Astrocyte of the spinal cord (primary cell): ENCODE measurements at places on chromosomes 12 and 14.

DNA sequence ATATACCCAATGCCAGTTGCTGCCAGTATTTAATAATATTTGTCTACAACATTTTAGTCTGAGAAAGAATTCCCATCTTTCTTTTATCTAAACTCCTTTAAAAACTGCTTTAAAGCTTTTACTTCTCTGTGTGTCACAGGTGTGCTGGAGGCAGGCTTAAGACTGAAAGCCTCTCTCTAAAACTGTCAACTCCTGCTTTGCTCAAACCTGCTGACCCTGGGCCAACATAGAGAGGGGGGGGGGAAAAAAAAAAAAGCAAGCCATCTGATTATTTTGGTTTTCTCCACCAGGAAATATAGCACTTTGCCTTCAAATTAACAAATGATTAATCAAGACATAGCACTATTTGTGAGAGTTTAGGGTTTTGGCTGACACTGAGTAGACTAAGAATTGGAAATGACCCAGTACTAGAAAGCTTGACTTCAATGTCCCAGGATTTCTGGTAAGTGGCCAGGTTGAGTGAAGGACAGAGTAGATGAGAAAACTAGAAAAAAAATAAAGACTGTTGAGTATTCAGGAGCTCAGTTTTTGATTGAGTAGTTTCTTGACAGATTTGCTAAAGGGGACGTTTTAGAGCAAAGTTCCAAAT lies 357.0 kb upstream of the FLRT2 start:
- DNase-seq = no peak

DNA sequence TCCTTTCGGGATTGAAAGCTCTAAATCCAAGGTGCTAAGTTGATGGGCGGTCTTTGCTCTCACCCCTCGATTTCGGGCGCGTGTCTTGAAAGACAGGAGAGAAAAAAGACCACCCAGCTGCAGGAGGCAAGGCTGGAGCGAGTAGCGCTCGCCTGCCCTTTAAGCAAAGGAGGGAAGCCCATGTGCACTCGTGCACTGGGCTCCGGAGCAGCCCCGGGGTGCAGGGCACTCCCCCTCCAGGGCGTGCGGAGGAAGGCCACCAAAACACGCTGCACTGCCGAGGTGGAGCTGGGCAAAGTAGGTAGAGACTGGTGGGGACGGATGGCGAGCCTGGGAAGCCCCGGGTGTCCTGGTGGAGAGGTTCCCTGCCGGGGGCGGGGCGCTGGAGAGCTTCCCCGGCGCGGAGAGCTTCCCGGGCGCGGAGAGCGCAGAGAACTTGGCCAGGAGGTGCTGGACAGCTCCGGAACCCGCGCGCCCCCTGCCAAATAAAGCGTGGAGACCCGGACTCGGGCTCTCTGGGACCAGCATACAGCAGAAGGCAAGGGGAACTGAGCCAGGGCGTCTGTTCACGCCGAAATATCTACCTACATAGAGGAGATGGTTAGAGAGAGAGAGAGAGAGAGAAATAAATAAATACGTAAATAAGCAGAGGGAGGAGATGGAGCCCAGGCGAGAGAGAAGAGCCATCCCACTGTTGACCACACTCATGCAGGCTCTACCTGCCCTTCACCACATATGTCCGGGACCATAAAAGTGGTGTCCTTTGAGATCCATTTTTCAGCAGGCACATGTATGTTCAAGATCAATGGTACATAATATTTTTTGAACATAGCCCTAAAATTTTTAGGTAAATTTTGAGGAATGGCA lies 662 bp upstream of the NELL2 start:
- peak; percentile 38 for DNase-seq

GRCh38 chr12:80196419-80196818 lies 97.1 kb downstream of the OTOGL start:
- no peak for DNase-seq

DNA sequence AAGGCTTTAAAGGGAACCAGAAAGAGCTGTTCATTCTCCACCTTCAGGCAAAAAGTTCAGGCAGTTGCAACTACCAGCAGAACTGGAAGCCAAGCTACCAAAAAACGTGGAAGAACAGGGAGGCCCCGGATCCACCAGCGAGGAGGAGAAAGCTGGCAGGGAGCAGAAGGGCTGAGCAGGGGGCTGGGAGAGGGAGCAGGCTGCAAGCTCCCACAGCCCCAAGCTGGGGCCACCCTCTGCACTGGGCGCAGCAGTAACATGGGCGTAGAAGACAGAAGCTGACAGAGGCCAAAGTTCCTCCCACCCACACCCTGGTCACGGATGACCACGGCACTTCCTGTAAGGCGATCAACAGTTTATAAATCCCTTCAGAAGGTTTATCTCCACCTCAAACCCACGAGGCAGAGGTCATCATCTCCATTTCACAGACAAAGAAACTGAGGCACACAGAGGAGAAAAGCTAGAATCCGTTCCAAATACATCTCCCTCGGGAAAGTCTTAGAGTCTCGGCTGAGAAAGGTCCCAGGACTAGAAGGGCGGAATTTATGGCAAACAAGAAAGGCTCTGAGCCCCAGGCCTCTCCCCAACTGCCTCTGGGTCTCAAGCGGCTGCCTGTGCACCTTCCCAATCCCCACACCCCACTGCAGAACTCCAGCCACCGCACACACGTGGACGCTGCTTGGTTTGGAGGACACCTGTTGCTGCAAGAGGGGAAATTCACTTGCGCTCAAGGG lies 1.8 kb downstream of the CCDC85C start:
- peak; percentile 37 for DNase-seq

- no peak for DNase-seq
Measured at GRCh38 chr12:50536831-50537537, 32.2 kb downstream of the DIP2B start.

DNA sequence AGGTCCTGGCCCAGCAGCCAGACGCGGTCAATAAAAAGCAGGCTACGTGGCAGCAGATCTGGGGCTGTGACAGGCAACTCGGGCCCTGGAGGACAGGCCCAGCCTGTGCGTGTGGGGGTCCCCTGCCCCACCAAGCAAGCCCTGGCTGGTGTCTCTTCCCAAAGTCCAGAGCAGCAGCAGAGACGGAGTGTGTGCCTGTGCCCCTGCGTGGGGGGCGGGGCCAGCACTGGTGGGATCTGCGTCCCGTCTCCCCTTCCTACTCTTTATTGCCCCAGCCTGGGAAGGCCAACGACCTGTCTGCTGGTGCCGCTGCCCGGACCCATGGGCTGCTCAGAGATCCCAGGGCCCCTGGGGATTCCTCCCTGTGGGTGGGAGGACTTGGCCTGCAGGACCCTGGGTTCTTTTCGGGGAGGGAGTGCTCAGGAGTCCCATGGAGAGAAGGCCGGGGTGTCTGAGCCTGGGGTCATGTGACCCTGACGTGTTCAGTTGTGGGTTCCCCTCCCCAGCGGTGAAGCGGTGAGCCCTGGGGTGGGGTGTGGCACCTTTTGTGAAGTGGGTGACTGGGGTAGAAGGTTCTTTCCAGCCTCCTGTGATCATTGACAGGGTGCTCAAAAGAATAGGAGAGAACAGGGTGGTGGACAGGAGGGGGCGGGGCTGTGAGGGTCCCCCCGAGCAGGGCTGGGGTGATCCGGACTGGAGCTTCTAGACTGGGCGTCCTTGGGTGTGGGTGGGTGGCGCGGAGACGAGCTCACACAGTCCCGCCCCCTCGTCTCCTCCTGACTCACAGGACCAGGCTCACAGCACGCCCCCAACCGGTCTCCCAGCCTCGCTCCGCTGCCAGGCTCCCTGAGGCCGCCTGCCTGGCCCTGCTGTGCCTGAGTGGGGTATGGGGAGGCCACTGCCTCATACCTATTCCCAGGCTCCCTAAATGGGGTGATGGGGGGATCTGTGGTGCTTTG lies 22.4 kb downstream of the ASPG start:
- DNase-seq = no peak

DNA sequence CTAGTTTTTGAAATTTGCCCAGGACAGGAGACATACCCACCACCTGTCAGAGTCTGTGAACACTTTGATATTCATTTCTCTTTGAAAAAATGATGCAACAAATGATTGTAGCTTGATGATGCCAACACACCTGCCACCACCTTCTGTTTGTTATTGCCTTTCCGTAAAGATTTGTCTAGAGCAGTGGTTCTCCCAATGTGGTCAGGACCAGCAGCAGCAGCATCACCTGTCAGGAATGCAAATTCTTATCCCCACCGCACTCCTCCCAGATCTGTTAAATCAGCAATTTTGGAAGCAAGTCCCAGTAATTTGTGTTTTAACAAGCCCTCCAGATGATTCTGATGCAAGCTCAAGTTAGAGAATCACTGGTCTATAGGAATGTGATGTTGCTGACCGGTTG lies 9.9 kb downstream of the CCDC175 start:
- DNase-seq = no peak

DNA sequence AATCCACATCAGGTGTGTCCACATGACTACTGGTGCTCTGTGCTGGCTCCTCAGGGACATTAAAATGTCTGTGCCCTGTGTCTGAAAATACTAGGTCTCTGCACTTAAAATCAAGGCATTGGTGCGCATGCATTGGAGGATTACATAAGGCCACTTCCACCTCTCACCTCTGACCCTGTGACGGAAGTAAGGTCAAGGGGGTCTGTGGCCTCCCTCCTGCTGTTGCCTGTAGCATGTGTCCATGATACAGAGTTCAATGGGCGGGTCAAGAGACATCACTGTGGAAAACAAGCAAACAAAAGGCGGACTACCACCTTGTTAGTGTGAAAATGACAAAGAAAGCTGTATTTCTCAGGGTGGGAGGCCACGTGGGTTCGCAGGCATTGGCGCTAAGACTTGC lies 208.6 kb upstream of the PWP1 start:
- no peak for DNase-seq
